ENCODE measurements at places on chromosomes 6 and 20.

DNA sequence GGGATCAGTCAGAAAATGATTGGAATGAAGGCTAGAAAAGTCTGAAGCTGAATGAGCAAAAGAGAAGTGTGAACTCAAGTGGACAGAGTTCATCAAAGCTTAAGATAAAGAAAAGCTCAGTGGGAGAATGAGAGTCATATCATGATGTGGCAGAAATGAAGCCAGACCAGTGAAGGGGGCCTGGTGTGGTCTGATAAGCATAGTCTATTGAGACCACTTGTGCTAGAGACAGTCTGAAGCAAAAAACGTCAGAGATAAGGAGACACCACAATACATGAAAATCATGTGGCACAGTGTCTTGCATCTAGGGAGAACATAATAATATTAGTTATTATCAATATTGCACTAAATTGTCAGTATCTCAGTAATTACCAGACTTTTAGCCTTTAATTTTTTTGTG, 601.5 kb downstream of the UTRN start:
- DNase-seq, result no peak

DNA sequence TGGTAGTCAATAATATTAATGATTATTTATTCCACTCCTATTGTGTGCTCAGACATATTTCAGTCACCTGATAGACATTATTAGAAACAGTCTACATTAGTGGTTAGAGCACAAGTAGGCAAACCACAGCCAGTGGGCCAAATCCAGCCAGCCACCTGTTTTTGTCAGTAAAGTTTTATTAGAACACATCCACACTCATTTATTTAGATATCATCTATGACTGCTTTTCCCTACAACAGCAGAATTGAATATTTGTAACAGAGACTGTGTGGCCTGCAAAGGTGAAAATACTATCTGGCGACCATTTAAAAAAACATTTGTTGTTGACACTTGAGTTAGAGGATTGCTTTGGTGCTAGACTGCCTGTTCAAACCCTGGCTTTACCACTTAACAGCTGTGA, 220.0 kb upstream of the ZFP64 start:
- no peak for DNase-seq

DNA sequence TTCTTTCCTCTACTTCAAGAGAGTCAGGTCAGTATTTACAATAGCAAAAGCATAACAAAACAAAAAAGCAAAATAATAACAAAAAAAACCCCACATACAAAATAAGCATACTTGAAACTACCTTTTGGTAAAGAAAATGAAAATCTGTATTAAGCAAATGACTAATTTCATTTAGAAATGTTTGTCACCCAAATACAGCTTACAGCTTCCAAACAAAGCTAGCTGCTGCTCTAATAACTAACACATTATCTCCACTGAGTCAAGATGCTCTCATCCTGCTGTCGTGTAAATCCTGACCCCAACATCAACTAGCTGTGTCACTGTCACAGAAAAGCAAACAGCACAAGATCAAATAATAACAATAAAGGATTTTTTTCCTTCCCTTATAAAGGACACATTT, 21.7 kb downstream of the MAP7 start:
- DNase-seq, result no peak

DNA sequence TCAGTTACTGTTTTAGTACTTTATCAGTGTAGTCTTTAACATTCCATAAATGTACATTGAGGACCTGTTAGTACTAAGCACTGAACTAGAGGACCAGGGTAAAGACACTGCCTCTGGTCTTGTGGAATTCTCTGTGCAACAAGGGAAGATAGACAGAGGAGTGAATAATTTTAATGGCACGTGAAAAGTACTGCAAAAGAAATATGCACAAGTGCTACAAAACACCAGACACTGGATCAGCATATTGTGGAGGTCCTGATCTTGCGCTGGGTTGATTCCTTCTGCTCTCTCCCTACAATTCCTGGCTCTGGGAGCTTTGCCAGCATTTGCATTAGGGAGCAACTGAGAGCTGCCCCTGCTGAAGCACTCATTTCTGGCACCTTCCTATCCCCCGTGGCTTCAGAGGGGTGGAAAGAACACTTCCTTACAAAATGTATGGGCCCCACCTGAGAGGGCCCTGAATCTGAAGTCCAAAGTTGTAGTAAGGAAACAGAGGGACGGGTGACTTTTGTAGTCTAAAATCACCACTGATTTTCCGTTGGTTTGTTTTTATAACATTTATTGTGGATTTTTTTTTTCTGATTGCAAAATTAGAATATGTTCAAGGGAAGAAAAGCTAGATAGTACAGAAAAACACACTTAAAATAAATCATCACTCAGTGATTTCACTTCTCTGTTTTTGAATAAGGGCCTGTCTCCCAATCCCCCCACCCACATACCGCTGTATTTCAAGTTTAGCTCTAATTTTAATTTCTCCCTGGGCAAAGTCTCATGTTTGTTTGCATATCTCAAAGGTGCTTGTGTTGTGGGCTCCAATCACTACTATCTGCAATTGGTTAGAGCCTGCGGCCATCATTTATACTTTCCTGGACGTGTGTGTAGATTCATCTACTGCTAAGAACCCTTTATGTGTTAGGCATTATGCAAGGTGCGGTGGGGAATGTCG, 4.9 kb downstream of the PKIG start:
- no peak for DNase-seq

GRCh38 chr20:55667955-55668354, 337.4 kb downstream of the CBLN4 start:
- DNase-seq, result no peak

GRCh38 chr6:130935978-130936377, 108.8 kb downstream of the SMLR1 start:
- DNase-seq, result no peak

- peak; percentile 66 for DNase-seq
Measured at GRCh38 chr6:167930295-167930694, 67.2 kb upstream of the KIF25 start.

DNA sequence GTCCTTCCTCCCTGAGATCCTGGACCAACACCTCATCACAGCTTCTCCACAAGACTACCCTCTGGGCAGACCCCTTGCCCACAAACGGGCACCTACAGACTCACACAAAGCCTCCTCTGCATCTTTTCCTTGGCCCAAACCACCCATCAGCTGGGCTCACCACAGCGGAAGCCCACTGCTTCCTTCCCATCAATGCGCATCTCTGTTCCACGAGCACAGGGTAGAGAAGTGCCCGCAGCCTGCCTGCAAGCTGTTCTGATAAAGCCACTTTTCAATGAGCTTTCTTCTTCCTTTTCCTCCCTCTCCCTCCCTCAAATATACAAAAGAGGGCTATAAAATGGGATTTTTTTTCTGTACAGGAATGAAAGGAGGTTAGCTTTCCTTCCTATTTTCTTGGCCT, 111.2 kb downstream of the NFATC2 start:
- DNase-seq, result no peak

DNA sequence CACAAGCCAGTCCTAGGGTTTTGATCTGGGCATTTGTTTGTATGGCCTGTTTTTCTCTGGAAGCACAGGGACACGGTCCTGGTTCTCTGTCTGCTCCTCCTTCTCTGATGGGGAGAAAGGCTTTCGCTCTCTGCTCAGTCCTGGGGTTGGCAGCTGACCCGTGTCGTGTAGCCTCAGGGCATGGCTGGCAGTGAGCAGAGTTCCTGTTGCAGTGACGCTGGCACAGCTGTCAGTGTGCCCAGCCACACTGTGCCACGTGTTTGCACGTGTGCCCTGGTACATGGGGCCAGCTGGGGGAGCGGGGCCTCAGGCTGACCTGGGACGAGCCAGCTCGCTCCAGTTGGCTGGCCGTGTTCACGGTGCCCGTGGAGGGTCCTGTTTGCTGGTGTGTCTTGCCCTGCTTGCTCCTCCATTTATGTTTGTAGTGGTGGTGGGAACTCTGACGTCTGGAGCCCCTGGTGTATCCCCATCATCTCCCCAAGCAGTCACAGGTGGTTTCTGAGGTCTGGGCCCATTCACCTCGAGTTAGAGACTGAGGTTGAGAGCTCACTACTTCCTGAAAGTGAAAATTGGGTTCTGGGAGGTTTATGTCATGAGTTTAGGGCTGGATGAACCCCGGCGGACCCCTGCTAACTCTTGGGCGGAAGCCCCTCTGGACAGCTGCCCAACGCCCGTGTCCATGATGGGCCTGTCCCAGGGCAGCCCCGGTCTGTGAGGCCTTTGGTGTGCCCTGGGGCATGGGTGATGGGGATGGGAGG, 10.2 kb upstream of the DNAJC5 start:
- DNase-seq, result no peak

GRCh38 chr6:26569433-26569764, 27.4 kb upstream of the ABT1 start:
- no peak for DNase-seq

GRCh38 chr6:15937602-15938001, 191.3 kb upstream of the MYLIP start:
- no peak for DNase-seq

DNA sequence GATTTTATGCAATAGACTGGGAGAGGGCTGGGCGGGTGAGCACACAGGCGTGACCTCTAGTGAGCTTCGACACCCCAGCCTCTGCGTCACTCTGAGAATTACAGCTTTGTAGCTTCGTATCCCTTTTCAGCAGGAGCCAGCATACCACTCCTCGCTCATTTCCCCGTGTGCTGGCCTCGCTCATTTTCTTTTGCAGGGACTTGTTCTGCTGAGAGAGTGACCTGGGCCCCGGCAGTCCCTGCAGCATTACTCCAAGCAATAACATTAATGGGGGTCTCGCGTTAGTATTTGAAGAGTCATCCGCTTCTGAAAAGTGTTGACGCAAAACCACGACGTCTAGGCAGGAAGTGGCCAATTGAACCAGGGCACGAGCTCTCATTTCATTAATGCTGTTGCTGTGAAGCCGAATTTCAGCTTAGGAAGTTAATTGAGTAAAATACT, 193.7 kb downstream of the QKI start:
- DNase-seq, result no peak

- no peak for DNase-seq
Measured at GRCh38 chr6:97405818-97406409, 122.9 kb upstream of the MMS22L start.

- no peak for DNase-seq
Measured at GRCh38 chr20:61185841-61186601, 66.0 kb upstream of the CDH4 start.

DNA sequence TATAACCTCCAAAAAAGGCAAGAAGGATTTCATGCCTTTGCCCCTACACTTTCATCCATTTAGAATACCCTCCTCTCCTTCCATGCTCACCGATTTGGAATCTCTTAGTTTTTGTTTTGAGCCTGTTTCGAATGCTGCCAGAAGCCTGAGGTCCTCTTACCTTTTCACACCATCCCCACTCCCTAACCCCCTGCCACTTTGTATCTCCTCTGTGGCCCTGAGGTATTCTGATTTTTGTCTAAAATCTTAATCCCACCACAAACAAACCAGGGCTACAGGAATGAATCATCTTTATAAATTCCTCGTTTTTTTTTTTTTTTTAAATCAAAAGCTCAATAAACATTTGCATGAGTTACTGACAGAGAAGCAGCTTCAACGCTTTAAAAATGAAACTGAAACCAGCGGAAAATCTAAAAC, 1.6 kb upstream of the RPS12 start:
- DNase-seq, result no peak

GRCh38 chr6:130395164-130395563, 29.3 kb downstream of the TMEM200A start:
- no peak for DNase-seq

- DNase-seq, result no peak
Measured at GRCh38 chr20:63592661-63593060, 18.6 kb upstream of the HELZ2 start.

DNA sequence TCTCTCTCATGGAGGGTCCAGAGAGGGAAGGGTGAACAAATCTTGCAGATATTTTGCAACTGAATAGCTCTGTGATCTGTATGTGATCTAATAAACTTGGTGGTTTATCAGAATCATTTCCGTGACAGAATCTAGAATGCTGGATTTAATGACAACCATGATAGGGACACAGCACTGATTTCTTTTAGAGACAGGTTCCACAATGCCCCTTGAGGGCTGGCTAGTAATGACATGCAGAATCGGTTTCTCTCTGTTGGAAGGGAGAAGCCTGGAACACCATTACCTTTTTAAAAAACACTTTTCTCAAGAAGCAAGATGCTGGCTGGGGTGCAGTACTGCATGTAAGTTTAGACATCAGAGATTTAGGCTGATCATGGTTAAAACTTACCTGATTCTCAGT, 313.4 kb downstream of the CDH26 start:
- DNase-seq, result no peak

DNA sequence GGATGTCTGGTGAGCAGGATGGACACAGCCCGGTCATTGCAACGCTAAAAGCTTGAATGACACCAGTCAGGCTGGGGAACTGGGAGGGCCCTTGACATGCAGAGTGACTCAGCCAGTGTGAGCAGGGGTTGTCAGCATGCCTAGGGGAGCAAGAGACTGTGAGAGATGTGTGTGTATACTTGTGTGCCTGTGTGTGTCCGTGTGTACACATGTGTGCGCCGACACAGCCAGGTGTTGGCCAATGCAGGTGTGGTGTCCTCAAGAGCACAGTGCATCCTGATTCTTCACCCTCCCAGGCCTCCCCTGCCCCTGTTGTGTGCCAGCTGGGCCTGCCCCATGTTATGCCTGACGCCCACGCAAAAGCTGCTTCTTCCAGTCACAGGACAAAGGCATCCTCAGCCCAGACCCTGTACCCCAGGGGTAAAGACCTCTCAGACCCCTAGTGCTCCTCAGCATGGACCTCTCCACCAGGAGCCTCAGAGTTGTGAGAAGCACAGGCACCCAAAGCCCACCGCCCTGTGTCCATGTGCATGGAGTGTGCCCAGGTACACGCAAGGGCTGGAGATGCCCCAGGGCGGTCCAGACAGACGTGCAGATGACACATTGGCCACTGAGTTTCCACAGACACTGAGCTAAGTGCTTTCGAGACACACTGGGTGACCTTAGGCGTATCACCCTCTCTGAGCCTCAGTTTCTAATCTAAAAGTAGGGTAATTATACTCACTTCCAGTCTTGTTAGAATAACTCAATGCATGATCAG, 16.6 kb downstream of the NRSN2 start:
- no peak for DNase-seq

DNA sequence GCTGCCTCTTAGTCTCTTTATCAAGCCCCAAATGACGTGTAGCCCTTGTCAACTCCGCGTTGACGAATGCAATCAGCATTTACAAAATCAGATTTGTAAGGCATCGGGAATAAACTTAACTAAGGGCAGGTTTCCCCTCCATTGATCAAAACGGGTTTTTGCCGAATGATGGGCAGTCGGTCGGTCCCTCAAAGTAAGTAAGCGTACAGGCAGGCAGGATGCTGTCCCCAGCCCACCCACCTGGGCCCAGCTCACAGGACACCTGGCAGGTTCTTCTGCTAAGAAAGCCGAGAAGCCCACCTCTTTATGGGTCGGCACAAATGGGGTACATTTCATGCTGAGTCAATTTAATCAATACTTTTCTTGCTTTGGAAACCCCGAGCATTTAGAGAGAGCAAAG, 22.0 kb upstream of the MAFB start:
- DNase-seq, result no peak

- DNase-seq, result no peak
Measured at GRCh38 chr6:109087661-109088264, 6.9 kb downstream of the SESN1 start.

DNA sequence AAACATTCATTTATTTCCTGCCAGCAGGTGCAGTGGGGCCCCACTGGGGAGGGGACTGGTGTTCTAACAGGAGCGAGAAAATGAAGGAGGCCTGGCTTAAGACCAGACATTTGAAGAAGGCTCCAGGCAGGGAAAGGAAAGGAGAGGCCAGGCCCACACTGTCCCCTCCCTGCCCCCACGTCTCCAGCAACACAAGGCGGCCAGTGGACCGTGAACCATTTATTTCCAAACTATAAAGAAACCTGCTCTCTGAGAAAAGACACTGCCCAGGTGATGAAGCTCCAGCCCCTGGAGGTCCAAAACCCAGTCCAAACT, 41.4 kb upstream of the CDH22 start:
- no peak for DNase-seq

GRCh38 chr20:25274481-25274880, 26.6 kb downstream of the PYGB start:
- DNase-seq, result peak; percentile 43
